Suprapubic skin (tissue), 4 donors: ENCODE measurements at places on chromosomes 13 and 19.

DNA sequence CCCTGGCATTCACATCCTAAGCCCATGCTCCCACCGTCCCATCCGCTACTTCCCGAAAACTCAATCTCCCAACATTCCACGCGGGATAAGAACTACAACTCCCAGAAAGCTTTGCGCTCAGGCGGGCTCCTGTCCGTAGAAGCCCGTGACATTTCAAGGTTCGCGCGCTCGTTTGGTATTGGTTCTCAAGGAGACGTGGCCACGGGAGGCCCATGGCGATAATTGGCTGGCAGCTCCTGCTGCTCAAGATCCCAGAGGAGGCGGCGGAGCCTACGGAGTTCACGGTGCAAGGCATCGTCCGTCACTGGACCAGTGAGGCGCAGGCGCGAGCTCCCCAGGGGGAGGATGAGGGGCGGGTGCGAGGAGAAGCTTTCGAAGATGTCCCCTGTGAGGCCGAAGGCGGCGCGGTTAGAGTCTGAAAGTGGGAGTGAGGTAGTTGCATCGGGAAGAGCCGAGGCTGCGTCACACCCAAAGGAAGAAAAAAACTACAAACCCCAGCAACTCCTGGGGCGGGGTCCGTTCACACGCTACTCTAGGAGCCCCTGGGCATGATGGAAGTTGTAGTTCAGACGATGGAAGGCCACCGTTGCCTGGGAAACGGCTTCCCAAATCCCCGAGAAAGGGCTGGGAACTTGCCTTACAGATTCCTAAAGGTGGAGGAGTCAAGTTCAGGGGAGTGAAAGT lies 1.2 kb upstream of the MAMSTR start:
- peak; percentile 100 for DNase-seq

GRCh38 chr13:84080748-84081530 lies 198.7 kb upstream of the SLITRK1 start:
- DNase-seq: no peak

- DNase-seq: no peak
Measured at GRCh38 chr13:90105276-90105675, 1242.2 kb upstream of the MIR17HG start.

DNA sequence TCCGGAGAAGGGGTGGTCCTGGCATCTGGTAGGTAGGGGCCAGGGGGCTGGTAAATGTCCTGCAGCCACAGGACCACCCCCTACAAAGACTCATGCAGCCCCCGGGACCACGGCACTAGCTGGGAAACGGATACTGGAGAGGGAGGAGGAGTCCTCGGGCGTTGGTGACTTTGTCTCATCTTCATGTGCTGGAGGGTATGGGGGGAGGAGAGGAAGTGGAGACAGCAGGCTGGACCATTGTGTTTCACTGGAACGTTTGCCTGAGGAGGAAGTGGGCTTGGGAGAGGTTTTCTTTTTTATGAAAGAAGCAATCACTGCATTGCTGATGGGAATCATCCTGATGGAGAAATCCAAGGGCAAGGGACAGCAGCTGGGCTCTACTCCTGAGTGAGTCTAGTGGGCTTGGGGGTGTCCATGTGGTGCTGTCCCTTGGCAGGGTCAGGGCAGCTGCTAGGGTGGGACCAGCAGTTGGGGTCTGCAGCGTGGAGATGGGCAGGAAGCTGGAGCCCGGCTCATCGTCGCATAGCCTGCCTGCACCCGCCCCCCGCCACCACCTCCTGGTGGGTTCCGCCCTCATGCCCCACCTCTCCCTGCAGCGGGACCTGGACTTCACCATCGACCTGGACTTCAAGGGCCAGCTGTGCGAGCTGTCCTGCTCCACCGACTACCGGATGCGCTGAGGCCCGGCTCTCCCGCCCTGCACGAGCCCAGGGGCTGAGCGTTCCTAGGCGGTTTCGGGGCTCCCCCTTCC lies 1.7 kb upstream of the ADM5 start:
- DNase-seq: no peak

GRCh38 chr19:5336195-5336965 lies 4.2 kb downstream of the PTPRS start:
- no peak for DNase-seq

DNA sequence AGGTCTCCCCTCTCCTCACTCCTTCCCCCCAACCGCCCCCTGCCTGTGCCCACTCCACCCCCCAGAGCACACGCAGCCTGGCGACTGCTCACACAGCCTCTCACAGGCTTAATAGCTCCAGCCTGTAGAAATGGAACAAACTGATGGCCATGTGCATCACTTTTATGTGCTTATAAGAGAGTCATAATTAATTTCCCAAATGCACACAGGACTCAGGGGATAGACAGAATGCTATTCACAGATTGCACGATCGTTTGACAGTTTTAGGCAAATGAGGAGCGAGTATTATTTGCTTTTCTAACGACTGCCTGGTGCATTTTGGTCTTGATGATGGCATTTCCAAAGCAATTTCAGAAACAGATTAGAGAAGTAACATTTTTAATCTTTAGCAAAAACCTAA lies 97.7 kb upstream of the VSTM2B start:
- no peak for DNase-seq

DNA sequence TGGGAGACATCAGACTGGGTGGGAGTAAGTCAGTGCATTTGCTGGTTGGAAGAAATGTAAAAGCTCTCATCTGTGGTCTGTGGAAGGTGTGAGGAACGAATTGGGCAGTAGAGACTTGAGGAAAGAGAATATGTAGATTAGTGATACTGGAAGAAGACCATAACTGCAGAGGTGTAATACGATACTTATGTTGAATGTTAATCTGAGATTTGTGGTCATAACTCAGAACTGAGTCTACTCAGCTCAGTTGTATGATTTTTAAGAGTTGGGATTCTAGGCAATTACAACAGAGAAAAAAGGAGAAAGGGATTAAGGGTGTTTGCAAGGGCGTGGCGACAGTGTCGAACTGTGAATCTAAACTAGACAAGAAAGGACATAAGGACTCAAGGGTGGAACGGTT lies 3.2 kb upstream of the IL17D start:
- DNase-seq: no peak

- no peak for DNase-seq
Measured at GRCh38 chr13:70630247-70630646, 522.0 kb upstream of the KLHL1 start.

- DNase-seq: no peak
Measured at GRCh38 chr13:52421216-52421615, 15.2 kb upstream of the THSD1 start.

- no peak for DNase-seq
Measured at GRCh38 chr13:33454844-33455705, 169.5 kb upstream of the STARD13 start.

DNA sequence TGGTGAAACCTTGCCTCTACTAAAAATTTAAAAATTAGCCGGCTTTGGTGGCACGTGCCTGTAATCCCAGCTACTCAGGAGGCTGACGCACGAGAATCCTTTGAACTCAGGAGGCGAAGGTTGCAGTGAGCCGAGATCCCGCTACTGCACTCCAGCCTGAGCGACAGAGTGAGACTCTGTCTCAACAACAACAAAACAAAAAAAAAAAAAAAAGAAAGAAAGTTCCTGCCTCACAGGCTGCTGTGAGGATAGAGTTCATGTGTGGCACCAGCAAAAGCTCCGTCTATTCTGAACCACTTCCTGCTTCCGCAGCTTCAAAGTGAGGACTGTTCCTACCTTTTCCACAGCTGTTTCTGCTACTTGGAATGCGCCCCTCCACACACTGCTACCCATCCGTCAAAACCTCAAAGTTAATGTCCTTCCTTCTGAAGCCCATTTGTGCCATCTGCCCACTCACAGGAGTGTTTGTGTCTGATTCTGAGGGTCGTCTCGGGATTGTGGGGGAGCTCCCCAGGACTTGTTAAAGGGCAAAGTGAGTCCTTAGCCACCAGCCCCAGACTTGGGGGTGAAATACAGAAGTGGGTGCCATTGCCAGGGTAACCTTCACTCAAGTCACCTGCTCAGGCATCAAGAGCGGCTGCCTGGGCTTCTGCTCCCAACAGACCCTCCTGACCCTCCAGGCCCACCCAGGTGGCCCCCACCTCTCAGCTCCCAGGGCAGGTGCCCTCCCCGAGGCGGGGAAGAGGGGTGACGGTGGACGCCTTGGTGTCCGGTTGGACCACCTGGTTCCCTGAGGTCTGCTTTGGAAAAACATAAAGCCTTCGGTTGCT lies 2.9 kb downstream of the MFSD12 start:
- no peak for DNase-seq

DNA sequence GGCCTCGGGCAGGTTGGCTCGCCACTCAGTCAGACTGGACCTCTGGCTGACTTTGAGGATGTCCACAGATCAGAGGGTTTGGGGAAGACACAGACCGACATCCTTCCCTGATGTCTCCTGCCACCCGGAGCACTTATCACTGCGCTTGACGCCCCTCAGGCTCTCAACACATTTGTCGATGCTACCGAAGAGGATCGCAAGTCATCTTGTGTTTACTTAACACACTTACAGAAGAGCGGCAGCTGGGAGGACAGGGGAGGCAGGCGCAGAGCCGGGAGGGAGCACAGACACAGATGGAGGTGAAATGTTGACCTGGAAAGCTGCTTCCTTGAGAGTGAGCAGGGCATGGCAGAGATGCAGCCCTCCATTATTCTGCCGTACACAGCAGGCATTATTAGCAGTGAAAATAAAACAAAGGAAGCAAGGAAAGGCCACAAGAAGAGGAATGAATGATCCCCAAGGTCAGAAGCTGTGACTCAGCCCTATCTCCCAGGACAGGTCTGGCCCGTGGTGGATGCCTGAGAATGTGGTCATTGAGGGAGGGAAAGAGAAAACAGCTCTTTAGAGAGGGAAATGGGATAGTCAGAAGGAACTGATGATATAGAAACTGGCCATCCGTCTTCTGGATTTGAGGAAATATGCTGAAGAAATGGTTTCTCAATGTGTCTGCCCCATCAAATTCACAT lies 549.5 kb upstream of the ARGLU1 start:
- no peak for DNase-seq

GRCh38 chr13:88752041-88752440 lies 1080.9 kb downstream of the SLITRK5 start:
- DNase-seq: no peak

DNA sequence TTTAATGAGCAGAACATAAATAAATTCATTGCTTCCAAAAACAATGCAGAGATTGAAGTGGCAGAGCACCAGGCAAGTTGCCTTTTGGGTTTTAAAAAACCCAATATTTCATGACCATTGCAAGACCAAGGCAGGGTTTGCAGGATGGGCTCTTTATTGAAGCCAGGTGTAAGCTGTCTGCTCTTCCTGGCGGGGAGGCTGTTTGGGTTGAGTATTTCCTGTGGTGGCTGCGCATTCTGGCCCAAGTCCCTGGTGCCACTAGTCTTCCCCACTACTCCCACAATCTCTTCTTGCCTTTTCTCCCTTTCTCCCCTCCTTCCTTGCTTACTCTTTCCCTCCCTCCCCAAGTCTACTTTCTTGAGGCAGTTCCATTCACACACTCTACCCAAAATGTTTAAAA lies 116.4 kb downstream of the AKAP11 start:
- no peak for DNase-seq

- peak; percentile 77 for DNase-seq
Measured at GRCh38 chr13:98842858-98843481, 90.5 kb upstream of the SLC15A1 start.

DNA sequence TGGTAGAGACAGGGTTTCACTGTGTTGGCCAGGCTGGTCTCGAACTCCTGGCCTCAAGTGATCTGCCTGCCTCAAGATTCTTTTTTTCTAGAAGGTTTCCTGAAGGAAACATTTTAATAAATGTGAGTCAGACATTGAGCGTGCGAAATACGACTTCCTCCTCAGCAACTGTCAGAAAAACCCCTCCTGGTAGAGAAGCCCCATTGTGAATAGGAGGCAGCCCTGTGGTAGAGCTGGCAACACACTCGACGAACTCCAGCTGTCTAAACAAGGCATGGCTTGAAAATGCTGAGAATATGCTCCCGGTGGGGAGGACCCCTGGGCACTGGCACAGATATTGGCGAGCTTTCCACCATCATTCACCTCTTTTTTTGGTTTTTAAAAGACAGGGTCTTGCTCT lies 9.8 kb downstream of the ZNF333 start:
- no peak for DNase-seq

DNA sequence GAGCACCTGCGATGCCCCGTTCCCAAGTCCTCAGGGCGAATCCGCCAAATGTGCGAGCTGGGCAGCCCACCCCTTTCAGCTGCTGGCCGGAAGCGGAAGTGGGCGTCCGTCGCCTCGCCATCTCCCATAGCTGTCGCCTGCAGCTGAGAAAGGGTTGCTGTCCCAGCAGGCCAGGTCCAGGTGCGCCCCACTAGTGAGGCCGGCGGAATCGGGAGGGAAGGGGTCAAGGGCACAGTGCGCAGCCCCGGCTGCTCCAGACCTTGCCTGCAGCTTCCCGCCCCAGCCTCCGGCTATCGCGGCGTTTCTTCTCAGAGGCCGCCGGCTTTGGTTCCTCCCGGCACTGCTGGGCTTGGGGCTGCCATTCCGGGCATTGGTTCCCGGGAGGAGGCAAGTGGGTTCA lies at the start of gene ZNF177:
Gene ZNF177, plus strand, starts transcription at position 109 of the 400 bp plus-strand sequence. CDS start 15,299 bp downstream, outside the sequence.
- no peak for DNase-seq

- DNase-seq: no peak
Measured at GRCh38 chr13:53198017-53198416, 169.4 kb downstream of the OLFM4 start.

DNA sequence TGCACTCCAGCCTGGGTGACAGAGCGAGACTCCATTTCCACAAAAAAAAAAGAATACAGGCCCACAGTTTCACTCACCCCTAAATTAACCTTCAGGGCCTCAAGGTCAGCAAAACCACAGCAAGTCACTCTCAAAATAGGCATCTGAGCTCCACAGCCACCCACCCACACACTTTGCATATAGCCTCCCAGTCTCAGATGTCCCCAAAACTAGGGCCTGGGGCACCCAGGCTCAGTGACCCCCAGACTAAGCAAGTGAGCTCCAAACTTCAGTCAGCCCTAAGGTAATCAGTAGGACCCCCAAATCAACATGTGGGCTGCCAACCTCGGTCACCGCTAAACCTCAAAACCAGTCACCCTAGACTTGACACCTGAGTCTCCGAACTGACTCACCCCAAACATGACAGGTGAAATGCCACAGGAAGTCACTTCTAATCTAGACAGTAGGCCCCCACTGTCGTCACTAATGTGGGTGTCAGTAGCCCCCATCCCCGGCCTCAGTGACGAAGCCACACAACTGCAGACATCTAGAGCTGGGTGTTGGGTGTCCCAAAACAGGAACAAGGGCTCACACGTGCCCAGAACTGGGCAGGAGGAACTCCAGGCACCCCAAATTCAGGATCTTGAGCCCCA lies 13.9 kb downstream of the RABAC1 start:
- DNase-seq: no peak

GRCh38 chr13:30006246-30006645 lies 155.8 kb upstream of the UBL3 start:
- DNase-seq: no peak
